ENCODE measurements at places on chromosomes 2 and 18.

DNA sequence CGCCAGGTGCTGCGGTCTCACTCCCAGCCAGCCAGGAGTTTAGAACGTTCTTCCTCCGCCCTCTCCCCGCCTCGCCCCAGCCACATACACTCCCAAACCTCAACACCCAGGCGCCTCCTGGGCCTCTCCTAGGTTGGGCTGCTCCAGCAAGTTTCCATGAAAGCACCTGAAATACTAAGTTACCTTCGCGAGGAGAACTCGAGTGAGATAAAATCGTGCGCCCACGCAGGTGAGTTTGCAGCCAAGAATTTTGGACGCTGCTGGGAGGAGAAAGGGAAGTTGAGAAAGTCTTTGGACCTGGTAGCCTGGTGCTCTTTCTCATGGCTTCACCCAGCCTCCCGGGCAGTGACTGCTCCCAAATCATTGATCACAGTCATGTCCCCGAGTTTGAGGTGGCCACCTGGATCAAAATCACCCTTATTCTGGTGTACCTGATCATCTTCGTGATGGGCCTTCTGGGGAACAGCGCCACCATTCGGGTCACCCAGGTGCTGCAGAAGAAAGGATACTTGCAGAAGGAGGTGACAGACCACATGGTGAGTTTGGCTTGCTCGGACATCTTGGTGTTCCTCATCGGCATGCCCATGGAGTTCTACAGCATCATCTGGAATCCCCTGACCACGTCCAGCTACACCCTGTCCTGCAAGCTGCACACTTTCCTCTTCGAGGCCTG, at the start of gene GPR39:
Gene GPR39 (plus strand): TSS at position 83 of the 673 bp plus-strand sequence.
- DNase-seq, result no peak

DNA sequence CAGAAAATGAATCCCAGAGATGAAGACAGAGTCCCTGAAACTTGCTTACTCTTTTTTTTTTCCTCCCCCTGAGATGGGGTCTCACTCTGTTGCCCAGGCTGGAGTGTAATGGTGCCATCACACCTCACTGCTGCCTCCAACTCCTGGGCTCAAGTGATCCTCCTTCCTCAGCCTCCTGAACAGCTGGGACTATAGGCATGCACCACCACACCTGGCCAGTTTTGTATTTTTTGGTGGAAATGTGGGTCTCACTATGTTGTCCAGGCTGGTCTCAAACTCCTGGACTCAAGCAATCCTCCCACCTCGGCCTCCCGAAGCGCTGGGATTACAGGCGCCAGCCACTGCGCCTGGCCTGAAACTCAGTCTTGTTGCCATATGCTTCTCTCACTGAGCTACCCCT, 27.8 kb downstream of the IGFBP2 start:
- DNase-seq, result no peak

- no peak for DNase-seq
These were observed 25.5 kb downstream of the B4GALT6 start for GRCh38 chr18:31658670-31659575.

DNA sequence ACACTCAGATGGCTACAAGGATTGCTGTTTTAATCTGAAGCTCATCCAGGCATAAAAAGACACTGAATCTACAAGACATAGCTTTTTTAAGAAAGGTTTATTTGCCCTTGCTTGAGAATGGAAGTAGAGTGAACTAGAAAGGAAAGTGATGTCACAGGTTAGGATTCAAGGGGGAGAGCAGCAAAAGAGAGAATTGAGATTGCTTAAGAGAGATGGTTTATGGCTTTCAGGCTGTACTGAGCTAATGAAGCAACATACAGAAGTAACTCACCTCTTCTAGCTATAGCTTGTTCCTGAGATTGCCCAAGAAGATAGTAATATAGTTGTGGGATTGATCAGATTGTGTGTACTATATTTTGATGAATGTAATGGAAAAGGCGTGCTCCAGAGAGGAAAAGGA, 26.1 kb upstream of the ACVR2A start:
- no peak for DNase-seq

GRCh38 chr2:110219496-110220189, 7.3 kb upstream of the MTLN start:
- DNase-seq, result no peak

GRCh38 chr2:8431446-8432125, 250.3 kb upstream of the ID2 start:
- no peak for DNase-seq

DNA sequence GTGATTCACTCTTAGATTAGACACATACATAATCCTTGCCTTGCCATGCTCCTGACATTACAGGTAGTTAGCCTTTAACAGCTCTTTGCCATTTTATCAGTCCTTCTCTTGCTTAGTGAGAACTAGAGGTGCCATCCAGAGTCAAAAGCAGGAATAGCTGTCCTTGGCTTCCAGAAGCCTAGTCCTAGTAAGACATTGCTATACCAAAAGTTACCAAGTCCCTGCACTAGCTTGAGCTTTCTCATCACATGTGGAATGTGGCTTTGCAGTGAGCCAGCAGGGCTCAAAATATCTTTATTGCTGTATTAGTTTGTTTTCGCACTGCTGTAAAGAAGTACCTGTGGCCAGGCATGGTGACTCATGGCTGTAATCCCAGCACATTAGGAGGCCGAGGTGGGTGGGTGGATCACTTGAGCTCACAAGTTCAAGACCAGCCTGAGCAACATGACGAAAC, 104.7 kb upstream of the NOSTRIN start:
- no peak for DNase-seq

- DNase-seq, result no peak
These were observed 89.3 kb downstream of the MBD2 start for GRCh38 chr18:54135216-54135615.

- no peak for DNase-seq
These were observed 9.7 kb upstream of the COPS8 start for GRCh38 chr2:237075749-237076599.

GRCh38 chr2:10366601-10367270, 64.0 kb downstream of the HPCAL1 start:
- DNase-seq, result no peak

- DNase-seq, result no peak
These were observed 86.0 kb downstream of the NRP2 start for GRCh38 chr2:205768341-205768740.

DNA sequence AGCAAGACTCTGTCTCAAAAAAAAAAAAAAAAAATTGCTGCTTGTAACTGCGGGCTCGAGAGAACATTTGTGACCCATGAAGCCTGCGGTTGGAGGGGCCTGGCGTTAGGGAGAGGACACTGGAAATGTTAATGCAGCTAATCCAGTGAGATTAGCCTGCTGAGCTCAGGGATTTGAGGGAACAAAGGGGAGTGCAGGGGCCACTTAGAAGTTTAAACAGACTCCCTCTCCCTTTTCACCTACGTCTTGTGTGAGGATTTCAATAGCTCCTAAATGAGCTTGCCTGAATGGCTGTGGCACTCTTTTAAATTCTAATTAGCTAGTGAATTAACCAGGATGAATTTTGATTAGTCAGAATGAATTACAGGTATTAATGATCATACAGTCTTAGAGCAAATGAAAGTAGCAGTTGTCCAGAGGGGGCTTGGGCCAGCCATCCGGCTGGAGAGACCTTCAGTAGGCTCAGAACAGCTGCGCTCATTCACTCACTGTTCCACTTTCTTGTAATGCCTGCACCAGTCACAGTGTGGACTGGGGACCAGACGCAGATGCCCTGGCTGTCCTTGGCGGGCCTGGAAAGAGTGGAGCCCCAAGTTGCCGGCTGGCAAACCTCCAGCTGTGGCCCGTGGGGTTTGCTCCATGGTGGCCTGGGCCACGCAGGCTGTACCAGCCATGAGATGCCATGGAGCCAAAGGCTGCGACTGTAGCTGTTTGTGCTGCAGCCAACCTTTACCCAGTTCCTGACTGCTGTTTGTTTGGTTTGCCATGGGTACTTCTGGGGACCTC, 20.8 kb downstream of the LDLRAD4 start:
- DNase-seq, result peak; percentile 77

- DNase-seq, result no peak
These were observed 42.1 kb downstream of the PGAP1 start for GRCh38 chr2:196884368-196884767.

GRCh38 chr2:188659656-188660406, 314.3 kb upstream of the COL3A1 start:
- DNase-seq, result no peak

- DNase-seq, result no peak
These were observed 12.6 kb downstream of the SEH1L start for GRCh38 chr18:12960395-12960794.

DNA sequence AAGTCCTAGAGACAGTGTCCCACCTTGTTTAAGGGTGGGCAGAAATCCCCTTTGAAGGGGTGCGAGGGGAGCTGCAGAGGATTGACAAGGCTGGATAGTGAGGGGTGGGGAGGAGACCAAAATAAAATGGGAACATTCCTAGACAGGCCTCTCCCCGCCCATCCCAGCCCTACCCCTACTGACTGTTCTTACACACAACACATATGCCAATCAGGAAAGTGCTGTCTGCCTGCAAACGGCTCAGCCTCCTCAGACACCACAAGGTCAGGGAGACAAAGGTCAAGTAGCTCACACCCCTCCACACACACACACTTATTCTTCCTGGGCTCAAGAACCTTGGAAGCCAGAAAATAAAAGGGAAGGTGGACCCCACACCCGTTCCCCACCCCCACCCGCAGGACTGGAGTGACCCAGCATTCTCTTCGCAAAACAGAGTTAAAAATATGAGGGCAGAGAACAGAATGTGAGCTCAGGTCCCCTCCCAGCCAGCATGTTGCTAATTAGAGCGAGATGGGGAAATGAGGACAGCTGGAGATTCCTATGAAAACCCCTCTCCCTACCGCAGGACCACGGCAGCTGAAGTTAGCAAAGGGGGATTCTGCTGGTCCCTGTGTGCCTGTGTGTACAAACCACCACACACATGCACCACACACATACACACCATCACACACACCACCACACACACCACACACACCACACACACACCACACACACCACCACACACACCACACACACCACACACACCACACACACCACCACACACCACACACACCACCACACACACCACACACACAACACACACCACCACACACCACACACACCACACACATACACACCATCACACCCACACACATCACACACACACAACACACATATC, 197.8 kb downstream of the TNS1 start:
- DNase-seq, result no peak

DNA sequence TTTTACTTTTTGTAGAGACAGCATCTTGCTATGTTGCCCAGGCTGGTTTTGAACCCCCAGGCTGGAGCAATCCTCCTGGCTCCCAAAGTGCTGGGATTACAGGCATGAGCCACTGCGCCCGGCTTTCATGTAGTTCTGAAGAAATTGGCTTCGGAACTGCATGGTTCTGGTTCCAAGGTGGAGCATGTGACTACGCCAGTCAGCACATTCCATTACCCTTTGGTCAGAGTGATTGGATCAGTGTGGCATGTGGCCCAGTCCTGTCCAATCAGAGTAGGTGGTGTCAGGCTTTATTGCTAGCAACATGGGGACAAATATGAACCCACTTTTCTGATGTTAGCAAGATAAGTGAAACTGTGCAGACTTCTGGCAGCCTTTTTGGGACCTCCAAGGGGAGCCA, 16.3 kb upstream of the ATOH8 start:
- DNase-seq, result no peak

DNA sequence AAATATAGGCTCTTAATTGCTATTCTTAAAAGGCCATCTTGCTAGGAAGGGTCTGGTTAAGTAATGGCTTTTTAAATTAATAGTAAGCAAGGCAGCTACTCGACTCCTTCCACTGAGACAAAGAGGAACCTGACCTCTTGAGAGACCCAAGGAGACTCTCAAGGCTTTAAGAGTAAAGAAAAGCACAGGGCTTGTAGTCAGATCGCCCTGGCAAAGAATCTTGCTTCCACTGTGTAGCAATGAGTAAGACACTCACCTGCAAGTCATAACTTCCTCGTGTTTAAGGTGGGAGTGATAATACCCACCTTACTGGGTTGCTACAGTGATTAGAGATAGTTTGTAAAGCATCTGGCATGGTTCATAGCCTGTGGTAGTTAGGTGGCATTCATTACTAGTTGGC, 274.5 kb downstream of the TSN start:
- no peak for DNase-seq

DNA sequence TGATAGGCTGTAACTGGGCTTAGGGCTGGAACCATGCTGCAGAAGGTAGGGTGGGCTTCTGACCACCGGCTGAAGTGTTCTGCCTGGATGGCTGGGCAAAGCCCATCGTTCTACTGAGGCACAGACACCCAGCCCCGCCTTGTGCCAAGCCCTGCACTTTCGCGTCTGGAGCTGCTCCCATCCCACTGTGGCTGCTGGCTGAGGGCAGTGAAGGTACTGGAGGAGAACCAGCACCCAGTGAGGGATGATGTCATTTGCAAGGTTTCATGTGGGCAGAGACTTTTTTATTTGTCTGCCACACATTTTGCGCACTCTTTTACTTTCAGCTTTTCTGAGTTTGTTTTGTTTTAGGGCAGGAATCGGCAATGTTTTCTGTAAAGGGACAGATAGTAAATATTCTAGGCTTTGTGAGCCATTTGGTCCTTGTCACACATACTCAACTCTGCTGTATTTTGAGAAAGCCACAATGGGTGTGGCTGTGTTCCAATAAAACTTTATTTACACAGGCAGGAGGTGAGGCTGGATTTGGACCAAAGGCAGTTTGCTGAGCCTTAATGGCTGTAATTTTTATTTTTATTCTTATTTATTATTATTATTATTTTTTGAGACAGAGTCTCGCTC, 85.6 kb downstream of the ASB1 start:
- no peak for DNase-seq

DNA sequence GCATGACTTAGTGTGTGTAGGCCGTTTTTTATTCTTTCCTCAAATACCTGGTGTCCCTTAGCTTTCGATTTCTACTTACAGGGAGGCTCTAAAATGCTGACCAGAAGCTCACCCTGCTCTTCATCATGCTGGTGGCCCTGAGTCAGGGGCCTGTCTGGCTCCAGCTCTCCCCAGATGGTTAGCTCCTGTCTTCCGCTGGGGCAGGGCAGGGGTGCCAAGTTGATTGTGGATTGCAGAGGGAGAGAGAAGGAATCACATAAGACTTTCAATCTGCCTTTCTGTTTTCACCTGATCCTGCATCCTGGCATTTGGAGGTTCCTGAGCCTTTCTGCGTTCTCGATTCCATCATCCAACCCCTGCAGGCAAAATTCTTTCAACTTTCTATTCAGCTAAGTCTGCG, 4.2 kb downstream of the CIB4 start:
- no peak for DNase-seq

DNA sequence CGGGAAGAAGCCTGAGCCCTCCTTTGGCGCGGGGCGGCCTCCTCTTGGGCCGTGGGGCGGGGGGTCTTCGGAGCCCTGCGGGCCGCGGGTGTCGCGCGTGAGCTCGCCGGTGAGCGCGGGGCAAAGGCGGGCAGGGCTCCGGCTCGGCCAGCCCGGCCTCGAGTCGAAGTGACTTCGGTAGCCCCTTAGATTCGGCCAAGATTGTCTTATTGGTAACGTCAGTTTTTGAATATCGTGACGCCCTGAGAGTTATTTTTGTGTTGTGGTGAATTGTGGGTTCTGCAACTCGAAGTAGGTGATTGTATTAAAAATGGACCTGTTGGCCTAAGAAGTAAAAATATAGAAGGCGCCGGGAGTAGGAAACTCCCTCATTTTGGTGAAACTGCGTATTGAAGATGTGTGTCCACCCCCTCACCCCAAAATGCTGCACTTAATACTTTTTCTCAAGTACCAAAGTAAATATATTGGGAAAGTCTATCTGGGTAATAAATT, 669 bp downstream of the MARCHF7 start:
- no peak for DNase-seq

GRCh38 chr2:58215429-58215828, 25.7 kb downstream of the FANCL start:
- DNase-seq, result no peak

- DNase-seq, result no peak
These were observed 193.6 kb downstream of the NRXN1 start for GRCh38 chr2:50838316-50838715.

- DNase-seq, result no peak
These were observed 51.0 kb upstream of the CYP26B1 start for GRCh38 chr2:72198532-72199241.

GRCh38 chr18:8868779-8869415, 163.5 kb downstream of the MTCL1 start:
- DNase-seq, result no peak
